Left cardiac atrium (tissue), 4 donors: ENCODE measurements at places on chromosomes 1 and 21. TPM values are rescaled to one million over a fixed set of nuclear protein-coding genes. Genes with fewer than 3 reads are reported as not detected.

Gene WNT3A
- not detected for total RNA-seq

DNA sequence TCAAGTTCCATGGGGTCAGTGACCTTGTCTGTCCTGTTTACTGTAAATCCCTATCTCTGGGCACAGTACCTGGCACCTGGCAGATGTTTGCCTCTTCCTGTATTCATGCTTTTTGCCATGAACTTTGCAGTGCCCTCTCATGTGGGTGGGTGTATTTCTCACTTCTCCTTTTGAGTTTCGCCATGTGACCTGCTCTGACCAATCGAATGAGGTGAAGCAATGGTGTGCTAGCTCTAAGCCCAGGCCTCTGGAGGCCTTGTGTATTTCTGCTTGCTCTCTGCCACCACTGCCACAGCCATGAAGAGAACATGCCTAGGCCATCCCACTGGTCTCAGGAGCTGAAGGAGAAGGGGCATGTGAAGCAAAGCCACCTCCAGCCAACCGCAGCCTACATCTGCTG lies 185.5 kb upstream of the ZC3H12A start:
- DNase-seq, result no peak

- no peak for DNase-seq
Measured at GRCh38 chr1:184892116-184892515, 82.2 kb downstream of the NIBAN1 start.

- DNase-seq, result no peak
Measured at GRCh38 chr1:116321766-116322175, 51.3 kb upstream of the ATP1A1 start.

- no peak for DNase-seq
Measured at GRCh38 chr1:184965944-184966860, 8.1 kb downstream of the NIBAN1 start.

DNA sequence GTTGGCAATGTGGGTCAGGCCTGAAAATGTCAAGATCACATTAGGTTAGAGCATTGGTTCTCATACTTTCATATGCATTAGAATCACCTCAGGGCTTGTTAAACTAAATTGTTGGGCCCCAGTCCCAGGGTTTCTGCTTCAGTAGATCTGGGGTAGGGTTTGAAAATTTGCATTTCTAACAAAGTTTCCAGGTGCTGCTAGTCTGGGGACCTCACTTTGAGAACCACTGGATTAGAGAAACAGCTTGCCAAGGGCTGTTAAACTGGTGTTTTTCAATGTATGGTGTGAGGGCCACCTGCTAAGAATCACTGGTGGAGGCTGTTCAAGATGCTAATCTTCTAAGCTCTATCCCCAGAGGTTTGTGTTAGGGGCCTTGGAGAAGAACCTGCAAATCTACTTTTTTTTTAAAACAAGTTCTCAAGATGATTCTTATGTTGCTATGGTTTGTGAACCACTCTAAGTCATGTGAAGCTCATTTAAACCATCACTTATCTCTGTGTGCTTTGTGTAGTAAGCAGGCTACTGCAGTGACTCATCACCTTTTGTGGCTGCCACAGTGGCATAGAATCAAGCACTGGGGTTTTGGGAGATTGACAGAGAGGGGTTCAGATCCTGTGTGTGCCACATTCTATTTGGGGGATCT lies 152.2 kb downstream of the S1PR1 start:
- DNase-seq, result no peak

GRCh38 chr21:42755031-42755665 lies 101.7 kb downstream of the PDE9A start:
- no peak for DNase-seq

Gene TSPEAR
- total RNA-seq, result 0.39 TPM

Gene ATP1A2
- total RNA-seq, result 114 TPM
